ENCODE measurements at places on chromosomes 2 and 18.

DNA sequence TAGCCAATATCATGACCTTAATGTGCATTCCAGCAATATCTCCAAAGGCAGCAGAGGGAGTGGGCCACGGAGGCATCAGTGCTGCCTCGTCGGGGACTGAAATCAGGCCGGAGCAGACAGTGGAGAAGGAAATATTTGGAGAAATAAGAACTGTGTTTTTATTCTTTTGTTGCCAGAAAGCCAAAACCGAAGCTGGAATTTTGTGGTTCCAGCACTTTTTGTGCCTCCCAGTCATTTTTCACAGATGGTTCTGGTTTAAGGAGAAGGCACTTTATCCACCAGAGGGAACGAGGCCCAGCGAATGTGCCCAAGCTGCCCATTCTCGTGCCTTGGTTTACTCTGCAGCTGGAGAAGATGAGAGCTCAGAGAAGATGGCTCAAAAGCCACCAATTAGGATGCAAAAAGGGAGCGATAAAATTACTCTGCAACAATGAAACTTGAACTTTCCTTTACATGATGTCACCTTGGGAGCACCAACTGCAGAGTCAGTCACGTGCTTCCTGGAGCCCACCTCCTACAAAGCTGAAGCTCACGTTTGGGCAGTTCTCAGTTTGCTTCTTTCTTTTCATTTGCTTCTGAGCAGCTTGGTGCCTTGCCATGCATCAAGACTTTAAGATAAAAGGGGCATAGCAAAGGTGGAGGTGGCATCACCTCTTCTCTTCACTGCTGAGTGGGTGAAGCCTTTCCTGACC, 288.7 kb downstream of the LPIN1 start:
- DNase-seq, result no peak

GRCh38 chr18:46518438-46518837, 138.6 kb downstream of the LOXHD1 start:
- peak; percentile 24 for DNase-seq

- no peak for DNase-seq
Observed at GRCh38 chr2:74481961-74482800, 617 bp downstream of the CCDC142 start.

GRCh38 chr2:170587117-170587516, 128.0 kb upstream of the SP5 start:
- no peak for DNase-seq

DNA sequence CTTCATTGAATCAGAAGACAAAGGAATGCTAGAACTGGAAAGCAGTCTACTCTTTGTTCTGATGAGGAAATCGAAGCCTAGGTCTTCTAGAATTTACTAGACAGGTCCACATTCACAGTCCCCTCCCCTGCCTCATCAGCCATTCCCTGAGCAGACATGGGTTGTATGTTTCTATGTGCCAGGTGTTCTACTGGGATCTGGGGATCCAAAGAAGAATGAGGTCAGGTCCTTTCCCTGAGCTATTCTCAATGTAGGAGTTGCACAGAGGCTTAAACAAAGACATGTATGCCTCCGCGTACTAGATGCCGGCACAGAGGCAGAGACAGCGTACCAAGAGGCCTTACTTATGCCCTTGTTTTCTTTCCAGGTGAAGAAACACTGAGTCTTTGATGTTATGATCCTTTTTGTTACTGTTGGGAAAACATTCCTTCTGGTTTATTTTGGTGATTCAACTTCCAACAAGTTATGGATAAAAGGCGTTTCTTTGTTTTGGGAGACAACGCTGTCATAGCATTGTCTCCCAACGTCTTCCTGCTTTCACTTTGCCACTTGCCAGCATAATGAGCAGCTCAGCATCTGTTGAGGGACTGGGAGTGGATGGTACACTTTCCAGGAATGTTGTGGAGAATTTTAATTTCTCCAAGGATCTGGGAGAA, 174.4 kb downstream of the ALPK2 start:
- DNase-seq, result no peak

DNA sequence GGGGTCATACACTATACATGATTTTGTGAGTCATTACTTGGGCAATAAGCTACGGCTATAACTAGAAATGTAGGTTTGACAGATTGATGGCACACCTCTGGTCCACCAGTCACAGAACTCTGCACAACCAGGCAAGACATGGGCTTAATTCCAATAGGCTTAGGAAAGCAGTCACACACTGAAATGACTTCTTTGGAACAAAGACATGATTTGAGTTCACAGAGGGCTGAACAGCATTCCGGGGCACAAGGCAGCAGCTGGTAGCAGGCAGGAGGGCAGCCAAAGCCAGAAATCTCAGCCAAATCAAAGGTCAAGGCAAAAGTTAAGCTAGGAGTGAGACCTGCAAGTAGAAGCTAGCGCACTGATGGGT, 27.4 kb downstream of the FABP1 start:
- DNase-seq, result no peak

DNA sequence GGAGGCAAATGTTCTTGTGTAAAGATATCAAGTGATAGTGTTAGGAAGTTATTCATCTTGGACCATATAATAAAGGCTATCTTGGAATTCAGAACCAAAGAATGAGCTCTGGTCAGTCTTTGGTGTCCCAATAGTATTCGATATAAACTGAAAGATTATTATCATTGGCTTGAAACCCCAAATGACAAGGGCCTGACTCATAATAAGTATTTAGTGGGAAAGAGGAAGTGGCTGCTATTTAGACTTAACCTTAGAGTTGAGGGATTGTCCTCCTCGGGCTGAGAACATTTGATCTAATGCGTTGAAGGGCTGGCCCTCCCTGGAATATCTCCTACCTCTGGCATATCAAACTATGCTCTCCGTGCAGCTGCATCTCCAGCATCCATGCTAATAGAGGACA, 67.5 kb downstream of the CDH20 start:
- no peak for DNase-seq

DNA sequence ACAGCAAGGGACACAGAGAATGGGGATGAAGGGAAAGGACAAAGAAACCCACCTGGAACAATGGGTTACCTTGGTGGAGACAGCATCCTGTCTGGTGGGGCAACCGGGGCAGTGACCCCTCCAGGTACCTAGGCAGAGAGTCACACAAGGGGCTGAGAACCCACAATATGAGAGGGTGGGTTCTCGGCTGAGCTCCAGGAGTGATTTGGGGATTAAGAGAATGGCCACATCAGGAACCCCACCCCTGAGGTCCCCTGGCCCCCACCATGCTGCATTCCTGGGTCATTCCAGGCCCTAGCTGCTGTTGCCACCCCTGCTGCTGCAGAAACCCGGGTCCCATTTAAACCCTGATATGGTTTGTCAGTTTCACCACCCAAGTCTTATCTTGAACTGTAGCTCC, 172.3 kb downstream of the RTP5 start:
- no peak for DNase-seq

DNA sequence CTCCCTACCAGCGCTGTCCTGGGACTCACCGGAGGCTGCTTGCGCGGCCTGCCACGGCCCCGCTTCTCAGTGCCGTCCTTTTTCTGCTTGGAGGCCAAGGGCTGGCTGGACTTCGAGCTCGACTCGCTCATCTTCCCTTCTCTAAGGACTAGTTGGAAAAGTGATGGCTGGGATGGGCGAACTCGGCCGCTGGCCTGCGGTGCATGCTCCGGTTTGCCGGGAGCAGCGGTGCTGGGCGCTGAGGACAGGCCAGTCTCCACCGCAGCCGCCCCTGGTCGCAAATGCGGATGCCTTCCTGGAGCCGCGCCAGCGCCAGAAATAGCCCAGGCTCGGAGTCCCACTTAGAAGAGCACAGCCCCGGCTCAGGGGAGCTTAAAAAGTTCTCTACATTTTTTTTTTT, 3.1 kb downstream of the C2orf81 start:
- DNase-seq, result no peak

DNA sequence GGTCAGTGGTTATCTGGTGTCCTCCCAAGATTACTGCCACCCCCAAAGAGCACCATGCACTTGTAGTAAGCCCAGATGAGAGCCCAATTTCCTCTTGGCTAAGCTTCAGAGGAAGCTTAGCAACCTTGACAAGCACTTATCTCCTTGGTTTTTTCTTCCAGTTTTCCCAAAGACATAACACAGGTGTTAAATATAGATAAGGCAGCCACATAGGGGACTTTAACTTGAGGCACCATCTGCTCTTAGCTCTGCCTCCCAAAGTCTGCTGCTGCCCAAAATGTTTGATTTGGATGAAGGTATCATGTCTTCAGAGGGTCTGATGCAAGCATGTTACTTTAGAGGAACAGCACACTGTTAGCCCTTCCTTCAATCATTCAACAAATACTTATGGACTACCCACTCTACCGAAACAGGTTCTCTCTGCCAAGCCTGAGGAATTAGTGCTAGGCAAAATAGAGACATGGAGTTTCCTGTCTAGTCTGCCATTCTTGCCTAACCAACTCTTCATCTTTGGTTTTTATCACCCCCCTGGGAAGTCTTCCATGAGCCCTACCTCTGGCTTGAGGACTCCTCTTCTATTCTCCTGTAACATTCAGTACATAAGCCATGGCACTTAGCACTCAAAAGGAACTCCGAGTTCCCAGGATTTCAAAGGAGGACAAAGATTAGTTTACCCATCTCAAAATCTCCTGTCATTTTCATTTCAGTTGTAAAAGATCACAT, 73.7 kb downstream of the SP3 start:
- no peak for DNase-seq

DNA sequence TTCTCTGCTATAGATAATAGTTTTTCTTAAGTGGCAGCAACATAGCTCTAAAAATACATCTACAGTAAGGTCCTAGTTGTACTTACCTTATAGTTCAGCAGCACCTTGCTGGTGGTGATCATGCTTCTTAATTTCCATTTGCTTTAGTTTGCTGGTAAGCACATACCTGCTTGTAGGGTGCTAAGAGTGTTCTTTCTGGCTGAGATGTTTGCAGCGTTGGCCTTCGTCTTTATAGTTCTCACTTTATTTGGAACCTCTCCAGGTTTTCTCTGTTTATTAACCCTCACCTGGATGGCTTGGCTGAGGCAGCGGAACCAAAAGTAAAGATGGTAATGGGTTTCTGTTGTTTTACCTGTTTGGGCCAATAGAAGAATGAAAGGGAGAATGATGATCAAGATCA, 123.6 kb upstream of the EFEMP1 start:
- no peak for DNase-seq

- no peak for DNase-seq
Observed at GRCh38 chr18:10661317-10661716, 135.5 kb downstream of the NAPG start.

DNA sequence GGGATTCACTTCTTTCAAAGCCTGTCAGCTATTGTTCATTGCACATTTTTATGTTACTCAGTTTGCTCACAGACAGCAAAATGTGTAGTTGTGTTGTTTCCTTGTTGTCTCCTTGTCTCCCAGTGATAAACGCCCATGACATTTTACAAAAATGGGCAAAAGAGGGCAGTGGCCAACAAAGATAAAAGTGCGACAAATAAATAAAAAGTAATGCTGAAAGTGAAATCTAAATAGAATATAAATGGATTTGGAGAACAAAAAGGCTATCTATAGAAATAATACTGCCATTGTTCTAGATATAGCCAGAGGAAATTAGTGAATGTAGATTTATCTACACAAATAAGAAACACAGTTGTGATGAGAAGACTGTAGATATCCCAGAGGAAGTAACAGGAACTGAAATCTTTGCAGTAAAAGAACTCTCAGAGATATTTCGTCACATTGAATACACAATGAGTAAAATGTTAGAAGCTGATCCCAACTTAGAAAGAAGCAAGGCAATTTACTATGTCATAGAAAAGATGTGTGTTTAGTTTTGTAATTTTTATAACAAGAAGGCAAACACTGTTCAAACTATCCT, 1186.2 kb upstream of the FAM98A start:
- DNase-seq, result no peak

DNA sequence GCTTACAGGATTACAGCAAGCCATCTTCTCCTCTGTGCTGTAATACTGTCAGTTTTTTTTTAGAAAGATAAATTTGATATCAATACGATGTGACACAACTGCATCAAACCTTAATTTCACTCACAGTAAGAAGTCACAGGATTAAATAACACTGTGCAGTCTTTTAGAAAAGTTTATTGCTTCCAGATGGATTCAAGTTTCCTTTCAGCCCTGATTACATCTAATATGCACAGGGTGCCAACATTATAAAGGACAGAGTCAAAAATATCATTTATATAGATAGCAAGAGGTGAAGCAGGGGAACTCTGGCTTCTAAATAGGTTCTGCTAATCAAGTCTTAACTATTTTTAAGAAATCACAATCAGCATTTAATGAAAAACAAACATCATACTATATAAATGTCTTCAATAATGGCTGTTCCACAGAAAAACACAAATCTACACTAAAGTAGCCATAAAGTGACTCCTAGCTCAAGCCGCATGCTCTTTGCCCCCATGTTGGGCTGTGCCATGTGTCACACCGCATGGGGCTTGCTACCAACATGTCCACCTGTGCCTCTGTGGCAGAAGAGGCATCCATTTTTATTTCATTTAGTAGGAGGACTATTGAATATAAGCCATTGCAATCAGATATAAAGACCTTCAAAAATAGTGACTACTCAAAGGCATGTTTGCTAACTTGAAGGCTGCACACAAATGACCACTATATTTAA, 35.0 kb downstream of the CERKL start:
- no peak for DNase-seq

- no peak for DNase-seq
Observed at GRCh38 chr2:205797866-205798265, 115.6 kb downstream of the NRP2 start.

- DNase-seq, result peak; percentile 60
Observed at GRCh38 chr2:101883860-101884259, 107.9 kb upstream of the IL1R2 start.

DNA sequence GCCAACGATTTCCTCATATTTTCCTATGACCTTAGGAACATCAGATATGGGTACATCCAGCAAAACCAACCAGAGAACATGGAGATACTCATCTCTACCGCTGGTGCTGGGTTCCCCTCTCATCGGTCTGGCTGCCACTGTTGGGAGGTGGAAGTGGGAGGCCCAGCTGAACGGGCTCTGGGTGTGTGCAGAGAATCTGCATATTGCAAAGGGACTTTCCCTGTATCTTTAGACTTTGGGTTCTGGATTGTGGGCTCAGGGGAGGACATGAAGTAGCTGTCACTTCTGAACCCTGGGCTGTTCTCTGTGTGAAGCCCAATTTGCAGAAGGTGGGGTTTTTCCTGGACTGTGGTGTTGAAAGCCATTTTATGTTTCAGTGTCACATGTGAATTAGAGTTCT, 30.0 kb downstream of the RAPGEF4 start:
- no peak for DNase-seq

GRCh38 chr2:119160361-119160990, 1.9 kb upstream of the C1QL2 start:
- DNase-seq, result no peak

DNA sequence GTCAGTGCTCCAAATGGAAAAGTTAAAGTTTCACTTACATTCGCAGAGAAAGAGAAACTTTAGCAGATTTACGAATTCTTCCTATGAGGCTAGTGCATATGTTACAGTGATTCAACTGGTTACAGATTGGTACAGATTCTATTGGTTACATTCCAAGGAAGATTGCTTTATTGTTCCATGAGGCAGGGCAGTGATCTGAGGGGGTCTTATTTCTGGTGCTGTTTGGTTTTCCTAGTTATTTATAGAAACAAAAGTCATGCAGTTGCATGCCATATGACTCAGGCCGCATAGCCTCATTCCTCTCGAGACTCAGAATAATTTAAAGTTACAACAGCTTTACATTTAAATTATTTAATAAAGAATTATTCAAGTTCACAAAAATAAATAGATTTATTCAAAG, 385.4 kb upstream of the SYT4 start:
- no peak for DNase-seq

- DNase-seq, result no peak
Observed at GRCh38 chr18:45249246-45249661, 366.0 kb upstream of the SLC14A2 start.

Measured in ACHN (cell line).